Hematopoietic multipotent progenitor cell treated with erythropoietin and hydrocortisone succinate and interleukin-3 and kit ligand, for 17 days (in vitro differentiated cells): ENCODE measurements at places on chromosomes 3 and 15.

DNA sequence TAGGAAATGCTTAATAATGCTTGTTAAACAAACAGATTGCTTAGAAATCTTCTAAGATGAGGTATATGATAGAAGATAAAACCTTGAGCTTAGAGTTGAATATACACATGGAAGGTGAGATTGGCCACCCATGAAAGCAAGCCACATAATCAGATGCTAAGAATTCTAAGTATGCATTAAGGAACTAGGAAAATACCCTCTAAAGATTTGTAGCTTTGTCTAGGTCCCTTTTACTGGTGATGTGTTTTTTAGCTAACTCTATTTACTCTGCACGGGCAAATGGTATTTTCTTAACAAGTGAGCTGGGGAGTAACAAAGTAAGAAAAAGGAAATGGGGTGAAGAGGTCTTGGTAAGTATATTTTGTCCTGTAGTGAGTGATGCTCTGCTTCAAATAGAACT, 310.3 kb downstream of the OXSM start:
- no peak for DNase-seq

GRCh38 chr3:101261506-101261905, 58.9 kb downstream of the IMPG2 start:
- DNase-seq = no peak

- DNase-seq = no peak
Observed at GRCh38 chr3:116492379-116492778, 47.1 kb upstream of the LSAMP start.

DNA sequence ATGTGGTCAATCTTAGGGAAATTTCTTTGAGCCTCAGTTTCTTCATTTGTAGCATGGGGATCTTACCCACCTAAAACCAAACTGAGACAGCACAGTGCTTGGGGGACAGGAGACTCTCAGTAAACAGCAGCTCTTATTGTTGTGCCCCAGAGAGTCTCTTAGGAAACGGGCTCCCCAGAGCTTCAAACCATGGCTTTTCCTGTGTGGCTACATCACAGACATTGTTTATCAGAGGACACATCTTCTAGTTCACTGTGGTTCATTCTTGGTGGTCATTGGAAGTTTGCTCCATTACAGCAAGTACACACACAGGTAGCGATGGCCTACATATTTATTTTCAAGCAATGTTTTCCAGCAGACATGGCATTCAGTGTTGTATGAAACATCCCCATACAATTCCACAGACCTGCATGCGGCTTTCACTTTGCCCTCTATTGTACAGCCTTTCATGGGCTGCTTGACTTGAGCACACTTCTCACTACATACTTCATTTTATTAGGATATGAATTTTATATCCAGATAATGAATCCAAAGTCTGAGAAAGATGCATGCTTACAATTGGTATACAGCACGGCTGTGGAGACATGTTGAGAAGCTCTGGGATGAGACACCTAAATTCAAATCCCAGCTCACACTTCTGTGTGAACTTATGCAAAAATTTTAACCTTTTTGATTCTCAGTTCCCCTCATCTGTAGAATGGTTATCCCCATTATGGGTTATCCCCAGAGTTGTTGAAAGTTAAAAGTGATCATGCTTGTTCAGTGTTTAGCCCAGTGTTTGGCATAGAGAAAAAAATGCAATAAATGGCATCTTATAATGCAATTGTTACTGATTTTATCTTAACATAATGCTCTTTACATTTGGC, 84.8 kb upstream of the ICE2 start:
- no peak for DNase-seq

- no peak for DNase-seq
Observed at GRCh38 chr3:147447224-147447623, 38.1 kb downstream of the ZIC1 start.

DNA sequence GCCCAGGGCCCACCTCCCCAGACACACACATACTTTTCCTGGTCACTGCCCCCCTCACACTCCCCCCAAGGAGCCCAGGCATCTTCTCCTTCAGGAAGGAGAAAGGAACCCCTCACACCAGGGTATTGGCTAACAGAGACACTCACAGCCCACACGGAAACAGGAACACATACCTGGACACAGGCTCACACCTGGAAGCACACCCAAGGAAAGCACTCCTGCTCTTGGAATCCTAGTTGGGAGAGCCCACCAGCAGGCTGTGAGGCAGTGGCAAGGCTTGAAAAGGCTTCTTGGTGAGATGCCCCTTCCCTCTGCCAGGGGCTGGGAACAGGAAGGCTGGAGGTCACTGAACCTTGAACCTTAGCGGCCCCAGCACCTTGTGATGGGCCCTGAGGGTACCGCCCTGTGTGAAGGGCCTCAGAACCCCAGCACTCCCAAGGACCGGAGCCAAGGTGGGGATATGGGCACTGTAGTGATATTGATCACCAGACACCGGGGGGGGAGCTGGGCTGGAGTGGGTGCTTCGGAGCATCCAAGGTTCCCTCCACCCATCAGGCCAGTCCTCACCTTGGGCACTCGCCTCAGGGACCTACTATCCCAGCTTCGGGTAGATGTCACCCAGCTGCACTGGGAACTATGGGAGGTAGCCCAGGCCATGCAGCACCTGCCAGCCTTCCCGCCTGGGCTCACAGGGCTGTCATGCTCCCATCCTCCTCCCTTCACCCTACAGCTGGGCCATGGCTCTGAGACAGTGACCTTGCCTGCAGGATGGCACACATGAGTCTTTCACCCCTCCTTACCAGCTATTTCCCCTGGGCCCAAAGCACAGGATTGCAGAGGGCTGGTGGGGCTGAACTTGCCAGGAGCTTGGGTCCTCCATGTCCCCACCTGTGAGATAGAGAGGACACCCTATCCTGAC, 16.4 kb downstream of the MYL3 start:
- DNase-seq = no peak

GRCh38 chr3:79286882-79287281, 480.9 kb downstream of the ROBO1 start:
- DNase-seq = no peak

GRCh38 chr15:60390871-60391501, 6.8 kb downstream of the ANXA2 start:
- no peak for DNase-seq

- DNase-seq = no peak
Observed at GRCh38 chr15:75232252-75232813, 25.8 kb upstream of the GOLGA6C start.

DNA sequence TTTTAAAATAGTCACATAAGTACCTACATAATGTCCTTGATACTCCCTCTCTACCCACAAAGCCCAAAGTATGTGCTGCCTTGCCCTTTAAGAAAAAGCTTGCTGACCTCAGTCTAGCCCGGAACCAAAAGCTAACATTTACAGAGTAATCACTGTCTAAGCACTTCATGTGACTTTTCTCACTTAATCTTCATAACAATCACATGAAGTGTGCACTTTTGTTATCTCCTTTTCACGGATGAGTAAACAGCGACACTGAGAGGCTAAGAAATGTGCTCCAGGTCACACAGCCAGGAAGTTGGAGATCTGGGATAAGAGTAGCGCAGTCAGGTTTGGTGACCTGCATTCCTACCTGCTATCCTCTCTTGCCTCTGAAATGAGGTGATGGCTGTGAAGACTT, 194.0 kb downstream of the ITPR1 start:
- DNase-seq = no peak

DNA sequence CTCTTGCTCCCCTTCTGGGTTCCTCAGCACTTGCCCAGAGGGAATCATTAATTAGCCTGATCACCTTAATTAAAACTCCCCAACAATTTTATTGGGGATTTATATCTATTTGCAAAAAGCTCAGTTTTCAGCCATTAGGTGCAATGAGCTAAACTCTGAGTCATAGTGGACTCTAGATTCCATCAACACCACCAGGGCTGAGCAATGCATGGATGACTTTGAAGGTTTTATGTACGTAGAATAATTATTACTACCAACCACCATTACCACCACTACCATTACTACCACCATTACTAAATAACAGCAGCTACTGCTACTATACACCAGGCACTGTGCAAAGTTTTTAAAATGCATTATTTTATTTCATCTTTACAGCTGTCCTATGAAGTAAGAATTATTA, 81.2 kb downstream of the ZNF621 start:
- no peak for DNase-seq

GRCh38 chr3:65623362-65623761, 415.4 kb downstream of the MAGI1 start:
- no peak for DNase-seq

DNA sequence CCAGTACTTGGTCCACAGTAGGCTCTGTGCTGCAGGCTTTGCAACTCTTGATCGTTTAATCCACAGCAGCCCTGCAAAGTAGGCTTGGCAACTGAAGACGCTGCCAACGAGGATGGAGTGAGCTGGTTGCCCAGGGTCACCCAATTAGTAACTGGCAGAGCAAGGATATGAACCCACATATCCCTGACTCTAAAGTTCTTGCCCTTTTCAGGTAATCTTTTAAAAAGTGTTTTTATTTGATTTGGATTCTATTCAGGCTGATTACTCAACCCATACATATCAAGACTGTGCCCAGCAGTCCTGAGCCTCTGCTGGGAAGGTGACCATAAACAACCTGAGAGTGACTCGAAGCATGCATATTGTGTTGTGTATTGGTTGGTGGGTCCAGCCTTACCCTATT, 50.3 kb downstream of the PSMD6 start:
- no peak for DNase-seq

DNA sequence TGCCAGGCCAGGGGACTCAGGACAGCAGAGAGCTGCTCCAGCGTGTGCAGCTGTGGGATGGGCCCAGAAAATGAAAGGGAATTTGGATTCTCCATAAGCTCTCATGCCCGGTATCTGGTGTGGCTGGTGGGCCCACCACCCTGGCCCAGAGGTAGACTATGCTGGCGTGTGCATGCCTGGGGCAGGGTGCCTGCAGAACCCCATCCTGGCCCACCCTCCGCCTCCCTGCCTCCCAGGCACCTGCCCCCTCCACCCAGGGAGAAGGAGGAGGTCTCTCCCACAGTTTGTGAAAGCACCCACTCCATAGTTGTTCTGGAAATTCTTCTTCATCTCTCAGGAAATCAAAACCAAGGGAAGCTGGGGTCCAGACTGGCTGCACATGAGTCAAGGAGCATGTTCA, 112.9 kb downstream of the ADCY5 start:
- DNase-seq = no peak

DNA sequence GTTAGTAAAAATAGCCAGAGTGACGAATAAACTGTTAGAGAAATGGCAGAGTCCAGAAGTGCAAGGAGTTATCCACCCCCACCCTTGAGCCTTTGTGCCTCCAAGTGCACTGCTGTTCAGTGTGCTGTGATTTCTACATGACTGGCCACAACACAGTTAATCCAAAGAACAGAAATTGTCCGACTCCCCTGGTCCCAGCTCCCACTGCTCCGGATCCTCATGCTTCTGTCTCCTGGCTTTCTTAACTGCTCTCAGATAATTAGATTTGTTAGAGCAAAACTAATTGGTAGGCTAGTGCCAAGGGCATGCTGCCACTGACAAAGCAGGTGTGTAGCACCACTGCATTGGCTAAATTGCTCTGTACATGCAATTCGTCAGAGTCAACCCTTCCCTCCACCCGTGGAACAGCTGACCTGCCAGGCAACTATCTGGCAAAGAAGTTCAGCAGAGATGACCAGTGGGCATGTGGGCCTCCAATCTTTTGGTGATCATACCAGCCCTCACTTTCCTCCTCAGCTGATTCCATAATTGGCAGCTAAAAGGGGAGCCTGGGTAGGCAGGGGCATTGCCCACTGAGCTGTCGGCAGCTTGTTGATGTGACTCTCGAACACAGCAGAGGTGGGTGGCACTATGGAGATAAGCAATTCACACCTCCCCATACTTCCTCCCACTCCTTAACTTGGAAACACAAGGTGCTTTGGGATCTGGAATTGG, 18.9 kb upstream of the ACAP2 start:
- DNase-seq = no peak

DNA sequence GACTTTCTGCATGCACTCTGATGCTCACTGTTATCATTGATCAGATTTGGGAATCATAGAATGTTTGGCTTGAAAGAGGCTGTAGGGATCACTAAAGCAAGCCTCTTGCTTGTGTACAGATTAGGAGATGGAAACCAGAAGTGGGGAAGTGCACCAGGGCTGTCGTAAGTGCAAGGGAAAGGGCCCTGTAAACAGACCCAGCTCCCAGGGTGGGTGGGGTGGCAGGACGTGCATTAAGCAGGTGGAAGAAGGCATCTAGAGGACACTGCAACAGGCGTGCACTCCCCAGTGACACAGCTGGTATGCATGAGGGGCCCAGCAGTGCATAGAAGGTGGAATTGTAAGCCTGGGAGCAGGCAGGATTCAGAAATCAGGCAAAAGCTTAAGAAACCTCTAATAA, 58.0 kb upstream of the SLC7A14 start:
- DNase-seq = no peak

DNA sequence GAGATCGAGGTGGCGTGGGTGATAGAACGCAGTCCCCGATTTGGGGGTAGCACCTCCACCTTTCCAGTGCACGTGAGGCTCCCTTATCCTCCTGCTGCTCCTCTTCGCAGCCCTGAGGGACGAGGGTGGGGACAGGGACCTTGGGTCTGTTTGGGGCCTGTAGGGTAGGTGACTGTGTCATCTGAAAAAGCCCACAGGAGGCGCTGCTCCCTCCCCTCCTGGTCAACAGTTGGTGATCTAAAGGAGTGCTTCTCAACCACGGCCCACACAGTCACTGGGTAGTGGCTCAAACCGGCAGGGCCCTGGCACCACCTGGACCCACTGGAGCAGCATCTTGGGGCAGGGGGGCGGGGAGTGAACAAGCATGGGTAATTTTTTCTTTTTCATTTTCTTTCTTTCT, 7.1 kb downstream of the LRRK1 start:
- DNase-seq = no peak

- no peak for DNase-seq
Observed at GRCh38 chr3:42653303-42653559, 266 bp upstream of the ZBTB47 start.

- no peak for DNase-seq
Observed at GRCh38 chr3:18097473-18097872, 327.7 kb downstream of the SATB1 start.

GRCh38 chr3:33833408-33834095, 35.1 kb downstream of the PDCD6IP start:
- no peak for DNase-seq

- no peak for DNase-seq
Observed at GRCh38 chr3:197906850-197907187, 43.2 kb upstream of the RPL35A start.

GRCh38 chr3:43503067-43503728, 118.6 kb downstream of the ANO10 start:
- DNase-seq = no peak

GRCh38 chr15:67103432-67103831, 38.0 kb downstream of the SMAD3 start:
- no peak for DNase-seq

DNA sequence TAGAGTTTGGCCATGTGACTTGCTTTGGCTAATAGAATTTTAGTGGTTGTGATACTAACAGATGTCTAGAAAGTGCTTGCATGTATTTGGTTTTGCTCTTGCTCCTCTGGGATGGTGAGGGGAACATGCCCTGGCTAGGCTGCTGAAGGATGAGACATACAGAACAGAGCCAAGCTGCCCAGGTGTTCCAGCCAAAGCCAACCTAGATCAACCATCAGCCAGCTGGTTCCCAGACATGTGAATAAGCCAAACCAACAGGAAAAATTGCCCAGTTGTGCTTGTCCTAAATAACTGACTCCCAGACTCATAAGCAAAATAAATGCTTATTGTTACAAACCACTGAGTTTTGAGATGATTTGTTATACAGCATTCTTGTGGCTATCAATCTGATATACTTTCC, 292.6 kb downstream of the SUCLG2 start:
- no peak for DNase-seq
